ENCODE measurements at places on chromosomes 1 and 21. TPM values are rescaled to one million over a fixed set of nuclear protein-coding genes. Genes with fewer than 3 reads are reported as not detected.

DNA sequence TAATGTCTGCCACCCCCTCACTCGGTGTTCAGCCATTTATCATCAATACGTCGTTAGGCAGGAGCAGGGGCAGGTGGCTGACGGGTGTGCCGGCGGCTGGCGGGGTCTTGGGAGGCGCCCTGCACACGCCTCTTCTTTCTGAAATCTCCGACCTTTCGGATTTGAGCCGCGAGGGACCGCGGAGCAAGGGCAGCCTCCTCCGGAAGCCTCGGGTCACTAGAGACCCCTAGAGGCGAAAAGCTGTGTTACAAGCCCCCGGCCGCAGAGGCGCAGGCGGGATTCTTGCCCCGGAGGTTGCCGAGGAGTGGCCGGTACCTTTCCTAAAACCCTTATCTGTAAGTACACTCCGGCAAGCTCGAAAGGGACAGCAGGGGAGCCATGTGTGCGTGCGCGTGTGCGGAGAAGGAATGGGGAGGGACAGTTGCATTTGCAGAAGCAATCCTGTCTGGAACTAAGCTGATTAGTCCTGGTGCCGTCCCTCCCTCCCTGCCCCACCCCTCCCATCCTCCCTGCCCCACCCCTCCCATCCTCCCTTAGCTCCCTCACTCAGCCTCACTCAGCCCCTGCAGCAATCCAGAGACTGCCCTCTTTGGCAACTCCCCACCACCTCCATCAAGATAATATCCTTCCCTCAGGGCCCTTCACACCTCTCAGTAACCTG is 11.0 kb downstream of the BRINP2 start:
- H3K4me3 ChIP-seq, result peak overlapping the region; percentile 74
- H3K27ac ChIP-seq, result no peak overlapping the region
- H3K4me1 ChIP-seq, result peaks cover 12% of the 10 kb centered on the region
- peak; percentile 92 for DNase-seq
- H3K36me3 ChIP-seq, result no peaks in the 10 kb centered on the region
- H3K27me3 ChIP-seq, result peaks cover 48% of the 10 kb centered on the region

GRCh38 chr21:35697321-35697808 is 363.0 kb downstream of the SETD4 start:
- peaks cover 3% of the 10 kb centered on the region for H3K4me1 ChIP-seq
- H3K36me3 ChIP-seq, result no peaks in the 10 kb centered on the region
- H3K27ac ChIP-seq, result no peak overlapping the region

CASQ1 gene
- total RNA-seq, result 0.48 TPM

VWA5B1 gene
- total RNA-seq, result 1.4 TPM
